ENCODE measurements at places on chromosomes 6 and 20.
A peak's percentile ranks its signal among the peaks of the same experiment; 100 is the strongest.

- DNase-seq, result no peak
These were observed 21.6 kb downstream of the RREB1 start for GRCh38 chr6:7129360-7129759.

DNA sequence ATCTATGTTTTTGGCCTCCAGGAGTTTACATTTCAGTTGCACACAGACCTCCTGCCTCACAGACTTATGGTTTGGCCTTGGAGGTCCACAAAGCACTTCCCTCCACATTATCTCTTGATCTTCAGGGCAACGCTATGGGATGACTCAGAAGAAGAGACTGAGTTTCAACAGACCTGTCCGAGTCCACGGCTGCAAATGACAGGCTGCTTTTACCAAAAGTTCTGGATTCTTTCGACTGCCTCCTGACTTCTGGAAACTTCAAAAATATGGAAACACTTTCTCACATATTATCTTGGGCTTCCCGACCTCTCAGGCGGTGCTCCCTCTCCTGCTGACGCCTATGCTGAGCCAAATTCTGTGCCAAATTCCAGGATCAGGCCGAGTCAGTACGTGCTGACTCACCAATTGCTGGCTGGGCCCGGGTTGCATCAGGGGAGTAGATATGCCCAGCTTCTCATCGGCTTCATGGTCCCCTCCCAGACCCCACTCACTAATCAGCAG is 190.2 kb downstream of the BMP7 start:
- no peak for DNase-seq

DNA sequence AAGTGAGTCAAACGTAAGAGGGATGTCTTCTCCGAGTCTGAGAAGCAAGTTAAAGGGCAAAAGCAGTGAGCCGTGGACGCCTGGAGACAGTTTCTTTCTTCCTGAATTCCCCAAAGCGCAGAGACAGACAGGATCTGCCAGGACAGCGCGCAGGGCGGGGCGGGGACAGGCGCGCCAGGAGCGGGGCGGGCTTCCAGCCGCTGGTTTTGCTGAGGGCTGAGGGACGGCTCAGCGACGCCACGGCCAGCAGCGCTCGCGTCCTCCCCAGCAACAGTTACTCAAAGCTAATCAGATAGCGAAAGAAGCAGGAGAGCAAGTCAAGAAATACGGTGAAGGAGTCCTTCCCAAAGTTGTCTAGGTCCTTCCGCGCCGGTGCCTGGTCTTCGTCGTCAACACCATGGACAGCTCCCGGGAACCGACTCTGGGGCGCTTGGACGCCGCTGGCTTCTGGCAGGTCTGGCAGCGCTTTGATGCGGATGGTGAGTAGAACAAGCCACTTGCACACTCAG is at the start of gene SCGN:
SCGN (plus strand) TSS at position 209 of the 509 bp plus-strand sequence; CDS start at position 398, 189 bp downstream.
- DNase-seq, result peak; percentile 27

- no peak for DNase-seq
These were observed 43.0 kb downstream of the BANF2 start for GRCh38 chr20:17742731-17743130.

DNA sequence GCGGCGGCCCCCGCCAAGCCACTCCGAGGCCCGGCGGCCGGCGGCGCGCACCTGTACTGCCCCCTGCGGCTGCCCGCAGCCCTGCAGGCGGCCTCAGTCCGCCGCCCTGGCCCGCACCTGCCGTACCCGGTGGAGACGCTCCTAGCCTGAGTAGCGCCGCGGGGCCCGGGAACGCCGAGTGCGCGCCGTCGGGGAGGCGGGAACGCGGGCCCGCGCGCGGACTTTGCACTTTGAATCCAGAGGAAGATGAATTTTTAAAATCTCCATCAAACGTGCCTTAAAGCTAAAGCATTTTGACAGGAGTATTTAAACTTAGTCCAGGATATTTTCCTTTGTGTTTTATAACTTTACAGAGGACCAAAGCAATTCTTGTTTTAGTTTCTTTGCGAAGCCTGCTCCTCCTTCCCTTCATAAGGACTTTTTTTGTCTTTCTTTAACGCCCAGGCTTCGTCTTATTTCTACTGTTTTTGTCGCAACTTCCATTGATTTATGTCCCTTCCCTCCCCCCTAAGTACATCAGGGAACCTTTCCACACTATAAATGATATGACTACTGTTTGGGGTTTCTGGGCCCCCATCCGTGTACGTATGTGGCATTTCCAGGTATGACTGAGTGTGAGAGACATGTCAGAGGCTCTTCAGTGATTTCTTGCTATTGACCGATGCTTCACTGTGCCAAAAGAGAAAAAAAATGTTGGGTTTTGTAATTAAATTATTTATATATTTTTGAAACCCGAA is 2.0 kb downstream of the FOXQ1 start:
- no peak for DNase-seq

DNA sequence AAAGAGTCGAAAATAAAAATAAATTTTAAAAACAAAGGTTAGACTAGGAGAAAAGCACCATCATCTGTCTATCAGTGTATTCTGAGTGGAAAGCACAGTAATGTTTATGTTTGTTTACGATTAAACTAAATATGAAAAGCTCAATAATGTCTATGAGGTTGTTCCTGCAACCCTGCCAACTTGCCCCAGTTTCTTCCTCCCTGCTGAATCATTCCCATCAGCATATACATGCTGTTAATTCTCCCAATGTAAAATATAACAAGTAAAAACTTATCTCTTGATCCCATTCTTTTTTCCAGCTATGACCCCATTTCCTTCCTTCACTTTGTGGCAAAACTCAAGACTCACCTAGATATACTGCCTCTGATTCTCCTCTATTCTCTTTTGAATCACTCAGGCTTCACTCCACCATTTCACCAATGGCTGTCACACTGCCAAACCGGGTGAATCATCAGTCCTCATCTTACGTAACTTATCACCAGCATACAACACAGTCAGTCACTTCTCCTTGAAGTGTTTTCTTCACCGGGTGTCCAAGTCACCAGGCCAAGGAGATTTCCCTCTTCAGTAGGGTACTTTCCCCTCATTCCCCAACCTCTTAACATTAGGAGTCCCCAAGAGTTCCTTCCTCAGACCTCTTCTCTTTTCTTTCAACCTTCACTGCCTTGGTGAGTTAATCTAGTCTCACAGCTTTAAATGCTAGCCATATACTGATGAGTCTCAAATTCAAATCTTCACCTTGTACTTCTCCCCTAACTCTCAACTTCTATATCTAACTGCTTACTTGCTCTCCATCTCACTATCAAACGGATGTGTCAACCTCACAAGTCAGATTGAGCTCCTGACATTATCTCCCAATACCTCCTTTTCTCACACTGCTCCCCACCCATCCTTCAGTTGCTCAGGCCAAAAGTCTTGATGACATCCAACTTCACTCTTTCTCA is 6.2 kb downstream of the TMEM242 start:
- DNase-seq, result no peak

All from NCI-H1417 (cell line).